ENCODE measurements at places on chromosomes 5 and 9.

- no peak for DNase-seq
These were observed 28.8 kb downstream of the PPIC start for GRCh38 chr5:123007754-123008153.

GRCh38 chr9:114448706-114449105 is 56.6 kb downstream of the WHRN start:
- DNase-seq: no peak

DNA sequence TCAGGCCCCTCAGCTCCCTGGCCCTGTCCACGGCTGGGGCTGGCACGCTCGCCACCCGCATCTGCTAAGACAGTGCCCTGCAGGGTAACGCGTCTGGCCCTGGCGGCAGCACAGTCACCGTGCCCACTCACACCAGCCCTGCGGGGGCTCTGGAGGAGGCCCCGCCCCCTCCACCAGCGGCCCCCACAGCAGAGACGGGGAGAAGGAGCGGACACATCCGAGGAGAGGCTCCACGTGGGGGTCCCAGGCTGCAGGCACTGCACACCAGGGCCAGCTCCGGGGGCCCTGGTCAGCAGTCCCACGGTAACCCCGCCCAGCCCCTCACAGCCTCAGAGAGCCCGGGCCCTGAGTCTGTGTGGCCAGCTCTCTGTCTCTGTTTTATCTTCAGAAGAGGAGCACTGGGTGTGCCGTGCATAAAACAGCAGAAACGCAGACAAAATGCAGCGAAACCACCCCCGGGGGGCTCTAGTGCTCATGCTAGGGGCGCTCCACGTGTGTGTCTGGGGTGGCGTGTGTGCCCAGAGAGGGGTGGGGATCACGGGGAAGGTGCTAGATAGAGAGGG is 47.5 kb upstream of the NRARP start:
- DNase-seq: no peak

GRCh38 chr5:98917433-98917832 is 11.4 kb downstream of the CHD1 start:
- no peak for DNase-seq

- no peak for DNase-seq
These were observed 40.2 kb downstream of the MRPL36 start for GRCh38 chr5:1759378-1759970.

DNA sequence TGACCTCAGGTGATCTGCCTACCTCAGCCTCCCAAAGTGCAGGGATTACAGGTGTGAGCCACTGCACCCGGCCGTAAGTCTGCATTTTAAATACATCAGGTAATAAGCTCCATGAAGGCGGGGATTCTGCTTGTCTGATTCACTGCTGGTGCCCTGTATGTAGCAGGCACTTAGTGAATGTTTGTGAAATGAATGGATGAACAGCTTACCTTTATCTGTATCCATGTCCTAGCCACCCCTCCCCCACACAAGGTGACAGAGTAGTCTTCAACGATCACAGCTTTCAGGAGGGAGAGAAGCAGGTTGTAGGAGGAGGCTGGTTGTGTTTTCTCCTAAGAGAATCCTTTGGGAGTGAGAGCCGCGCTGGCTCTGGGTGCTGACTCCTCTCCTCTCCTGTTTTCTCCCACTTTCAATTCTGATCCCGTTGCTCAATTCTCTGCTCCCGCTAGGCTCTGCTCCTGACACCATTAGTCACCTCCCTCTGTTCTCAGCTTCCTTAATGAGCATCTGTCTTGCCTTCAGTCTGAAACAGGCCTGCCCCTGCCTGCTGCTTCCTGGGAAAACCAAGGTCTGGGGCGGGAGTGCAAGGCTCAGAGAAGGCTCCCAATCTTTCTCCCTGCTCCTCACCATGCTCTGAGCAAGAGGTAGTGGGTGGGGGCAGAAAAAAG is 88.8 kb upstream of the CTNNA1 start:
- DNase-seq: no peak

- DNase-seq: no peak
These were observed 113.8 kb downstream of the MEF2C start for GRCh38 chr5:88769165-88769564.

DNA sequence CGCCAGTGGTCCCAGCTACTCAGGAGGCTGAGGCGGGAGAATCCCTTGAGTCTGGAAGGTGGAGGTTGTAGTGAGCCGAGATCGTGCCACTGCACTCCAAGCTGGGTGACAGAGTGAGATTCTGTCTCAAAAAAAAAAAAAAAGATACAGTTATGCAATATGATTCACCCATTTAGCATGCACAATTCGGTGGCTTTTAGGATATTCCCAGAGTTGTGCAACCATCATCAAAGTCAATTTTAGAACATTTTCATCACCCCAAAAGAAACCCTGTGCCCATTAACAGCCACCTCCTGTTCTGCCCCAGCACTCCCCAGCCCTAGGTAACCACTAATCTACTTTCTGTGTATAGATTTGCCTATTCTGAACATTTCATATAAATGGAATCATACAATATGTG is 4.3 kb upstream of the DHFR start:
- DNase-seq: no peak

DNA sequence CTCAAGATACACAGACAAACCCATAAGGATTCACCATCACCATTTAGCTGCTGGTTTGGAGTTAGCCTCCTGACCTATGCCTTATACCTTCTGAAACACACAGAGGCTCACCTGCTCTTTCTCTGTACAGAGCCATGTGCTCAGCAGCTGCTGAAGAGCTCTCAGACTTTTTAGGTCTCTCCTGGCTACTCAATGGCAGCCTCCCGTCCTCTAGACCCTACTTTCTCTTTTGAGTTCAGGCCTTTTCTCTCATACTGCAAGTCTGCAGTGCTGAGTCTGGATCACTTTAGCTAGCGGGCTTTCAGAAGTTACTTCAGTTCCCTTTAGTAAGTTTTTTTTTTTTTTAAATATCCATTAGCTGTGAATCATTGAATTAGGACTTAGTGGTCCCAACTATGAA is 25.7 kb downstream of the LVRN start:
- no peak for DNase-seq

GRCh38 chr9:123406016-123406415 is 50.0 kb downstream of the CRB2 start:
- DNase-seq: no peak

DNA sequence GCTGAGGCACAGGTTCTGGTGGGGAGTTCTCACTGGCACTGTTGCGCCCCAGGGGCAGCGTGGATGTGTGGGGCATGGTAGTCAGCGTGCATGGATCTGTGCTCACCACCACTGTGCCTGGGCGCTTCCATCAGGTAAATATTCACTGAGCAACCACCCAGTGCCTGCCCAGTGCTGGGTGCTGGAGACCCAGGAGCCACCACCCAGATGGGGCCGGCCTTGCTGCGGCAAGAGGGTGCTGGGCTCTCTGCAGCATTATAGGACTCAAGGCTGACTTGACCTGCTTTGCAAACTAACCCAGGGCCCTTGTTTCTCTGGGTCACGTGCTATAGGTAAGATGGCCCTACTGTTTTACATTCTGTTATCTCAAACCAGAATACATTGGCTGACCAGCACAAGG is 60.5 kb downstream of the DAP start:
- no peak for DNase-seq

GRCh38 chr9:93287189-93287552 is 103.2 kb downstream of the WNK2 start:
- no peak for DNase-seq

GRCh38 chr5:39534690-39535089 is 109.9 kb upstream of the DAB2 start:
- DNase-seq: no peak

DNA sequence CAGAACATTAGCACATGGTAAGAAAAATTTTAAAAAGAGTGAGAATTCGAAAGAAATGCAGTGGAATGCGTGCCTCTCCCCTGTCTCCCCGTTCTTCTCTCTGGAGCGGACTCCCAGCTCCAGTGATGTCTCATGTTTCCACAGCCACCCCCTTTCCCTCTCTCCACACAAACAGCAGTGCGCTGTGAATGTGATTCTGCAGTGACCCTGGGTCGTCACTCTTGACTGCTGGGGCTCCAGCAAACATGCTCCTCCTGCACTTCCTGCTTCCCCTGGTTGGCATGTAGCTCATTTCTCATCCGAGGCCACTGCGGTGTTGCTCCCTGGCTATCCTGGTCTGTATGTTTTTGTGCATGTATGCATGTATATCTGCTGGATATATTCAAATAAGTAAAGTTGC is 13.3 kb downstream of the PHF2 start:
- DNase-seq: no peak

DNA sequence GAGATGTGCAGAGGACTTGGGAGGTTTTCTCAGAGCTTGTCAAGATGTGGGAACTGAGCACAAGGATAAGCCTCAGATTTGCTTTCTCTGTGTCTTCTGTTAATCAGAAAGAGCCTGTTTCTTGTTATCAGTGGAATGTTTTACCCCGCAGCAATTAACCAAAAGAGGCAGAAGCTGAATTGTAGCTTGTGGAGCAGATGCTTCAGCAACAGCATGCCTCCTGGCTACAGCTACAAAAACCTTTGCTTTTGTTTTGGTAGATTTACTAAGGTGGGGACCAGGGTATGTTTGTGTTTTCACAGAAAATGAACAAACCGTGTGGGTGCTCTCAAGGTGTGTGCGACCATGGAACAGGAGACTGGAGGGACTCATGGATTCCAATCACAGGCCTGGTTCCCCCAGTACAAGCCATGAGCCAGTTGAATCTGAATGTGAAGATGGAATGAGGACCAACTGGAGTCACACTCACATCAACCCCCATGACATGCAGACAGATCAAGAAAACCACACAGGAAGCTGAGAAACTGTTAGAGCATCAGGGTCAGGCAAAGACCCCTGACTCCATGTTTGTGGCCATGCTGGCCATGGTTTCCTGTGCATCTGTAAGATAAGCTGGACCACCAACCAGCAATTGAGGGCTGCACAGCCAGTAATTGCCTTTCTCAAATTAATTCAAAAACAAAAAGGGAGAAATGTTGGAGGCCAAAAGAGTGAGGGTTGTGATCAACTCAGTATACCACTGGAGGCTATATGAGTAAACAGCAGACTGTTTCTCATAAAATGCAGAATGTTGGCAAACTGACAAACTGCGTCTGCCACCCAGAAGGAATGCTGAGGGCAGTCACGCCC is 6.9 kb downstream of the UGT3A2 start:
- DNase-seq: no peak

GRCh38 chr9:70495514-70495913 is 81.1 kb upstream of the KLF9 start:
- no peak for DNase-seq

Measured in CD4-positive, alpha-beta T cell treated with Interleukin-2 at 100 ng/mL for 4 hours (primary cell).